ENCODE measurements at places on chromosomes 11 and 22.

DNA sequence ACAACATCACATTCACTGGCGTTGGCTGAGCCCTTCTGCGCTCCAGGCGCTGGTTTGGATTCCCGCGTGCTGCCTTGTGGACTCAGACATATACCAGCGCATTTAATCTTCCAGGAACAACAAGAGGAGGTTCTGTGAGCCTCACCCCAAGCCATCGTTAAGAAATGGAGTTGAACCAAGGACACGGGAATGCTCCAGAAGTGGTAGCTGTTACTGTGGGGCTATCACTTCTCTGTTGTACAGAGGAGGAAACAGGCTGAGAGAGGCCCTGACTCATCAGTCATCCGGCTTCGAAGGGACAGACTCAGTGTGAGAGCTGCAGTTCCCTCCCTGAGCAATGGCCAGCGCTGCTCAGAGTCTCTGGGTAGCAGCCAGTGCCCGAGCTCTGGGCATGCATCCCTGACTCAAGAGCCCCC lies 291.3 kb downstream of the TBC1D22A start:
- no peak for DNase-seq

- no peak for DNase-seq
Measured at GRCh38 chr11:14809466-14809865, 82.6 kb downstream of the CYP2R1 start.

DNA sequence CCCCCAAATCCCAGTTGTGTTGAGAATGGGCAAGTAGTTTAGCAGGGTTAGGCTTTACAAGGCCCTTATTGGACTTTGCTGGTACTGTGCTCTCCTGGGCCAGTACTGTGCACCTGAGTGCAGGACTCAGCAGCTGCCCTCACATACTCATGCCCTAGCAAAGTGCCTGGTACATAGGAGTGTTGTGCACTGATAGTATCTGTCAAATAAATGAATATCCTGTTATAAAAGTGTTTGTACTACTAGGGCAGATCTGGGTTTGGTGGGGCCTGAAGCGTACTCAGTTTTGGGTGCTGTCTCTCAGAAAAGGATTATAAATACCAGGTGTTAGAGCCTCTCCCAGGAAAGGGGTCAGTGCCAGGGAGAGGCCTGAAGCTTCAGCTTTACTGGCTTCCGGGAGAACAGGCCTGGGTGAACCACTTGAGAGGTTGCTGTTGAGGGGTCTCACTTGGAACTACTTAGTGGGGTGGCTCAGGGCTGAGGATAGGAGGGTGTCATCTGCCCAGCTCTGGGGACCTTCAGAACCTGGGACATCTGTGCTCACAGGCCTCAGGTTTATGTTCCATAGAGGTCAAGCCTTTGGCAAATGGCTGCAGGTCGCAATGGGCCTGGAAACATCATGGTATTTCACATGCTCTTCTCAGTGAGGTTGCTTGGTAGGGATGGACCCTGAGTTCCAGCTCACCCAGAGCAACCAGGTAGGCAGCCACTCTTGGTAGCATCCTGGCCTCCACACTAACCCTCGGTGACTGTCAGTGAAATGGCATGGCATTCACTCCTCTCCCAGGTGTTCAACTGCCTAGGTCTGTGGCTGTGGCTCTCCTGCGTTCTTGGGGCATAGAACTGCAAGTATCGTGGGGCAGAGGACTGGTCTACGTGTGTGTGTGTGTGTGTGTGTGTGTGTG lies 106.1 kb downstream of the ZBTB16 start:
- no peak for DNase-seq

- no peak for DNase-seq
Measured at GRCh38 chr22:31085493-31085824, 4.3 kb downstream of the SMTN start.

DNA sequence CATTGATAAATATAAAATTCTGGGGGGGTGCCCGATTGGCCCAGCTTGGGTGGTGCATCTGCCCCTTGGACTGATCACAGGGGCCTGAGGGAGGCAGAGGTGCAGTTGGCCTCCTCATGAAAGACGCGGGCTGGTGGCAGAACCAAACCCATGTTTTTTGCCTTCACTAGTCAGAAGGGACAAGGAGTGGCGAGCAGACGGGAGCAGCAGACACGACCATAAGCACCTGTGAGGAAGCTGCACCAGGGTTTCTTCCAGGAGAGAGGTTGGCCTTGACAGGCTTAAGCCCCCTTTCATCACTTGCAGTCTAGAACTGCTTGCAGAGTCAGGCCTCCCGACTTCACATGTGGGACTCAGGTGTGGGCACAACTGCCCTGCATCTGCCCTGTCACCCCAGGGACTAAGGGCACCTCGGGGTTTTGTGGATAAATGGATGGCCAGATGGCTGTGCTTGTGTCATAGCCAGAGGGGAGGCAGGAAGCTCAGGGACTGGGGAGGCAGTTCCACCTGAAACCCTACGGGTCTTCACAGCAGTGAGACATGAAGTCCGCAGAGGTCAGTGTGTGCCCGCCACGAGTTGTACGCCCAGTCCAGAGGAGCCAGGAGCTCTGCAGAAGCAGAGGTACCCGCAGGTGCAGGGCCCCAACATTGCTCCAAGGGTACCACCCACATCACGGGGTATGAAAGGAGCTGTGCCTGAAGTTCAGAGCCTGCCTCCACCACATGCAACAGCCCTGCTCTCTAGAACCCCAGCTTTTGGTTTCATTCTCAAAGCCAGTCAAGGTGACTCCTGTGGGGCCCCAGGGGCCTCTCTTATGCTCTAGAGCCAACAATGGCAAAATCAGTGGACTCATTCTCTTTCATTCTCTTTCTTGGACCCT lies 18.2 kb upstream of the SYT13 start:
- no peak for DNase-seq

DNA sequence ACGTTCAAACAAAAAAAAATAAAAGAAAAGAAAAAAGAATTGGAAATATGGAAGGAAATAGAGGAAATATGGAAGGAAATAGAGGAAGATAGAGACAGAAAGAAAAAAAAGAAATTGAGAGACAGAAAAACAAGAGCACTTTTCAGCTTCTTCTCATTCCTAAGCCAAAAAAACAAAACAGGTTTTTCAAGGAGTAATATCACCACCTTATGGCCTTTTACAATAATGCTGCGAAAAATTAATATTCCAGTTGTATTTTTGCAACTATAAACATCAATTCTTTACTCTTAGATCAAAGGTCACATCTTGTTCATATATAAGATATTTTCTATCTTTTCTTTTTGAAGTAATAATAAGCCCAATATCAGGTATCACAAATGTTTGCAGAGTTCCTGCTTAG lies 328.3 kb downstream of the FAT3 start:
- DNase-seq: no peak

DNA sequence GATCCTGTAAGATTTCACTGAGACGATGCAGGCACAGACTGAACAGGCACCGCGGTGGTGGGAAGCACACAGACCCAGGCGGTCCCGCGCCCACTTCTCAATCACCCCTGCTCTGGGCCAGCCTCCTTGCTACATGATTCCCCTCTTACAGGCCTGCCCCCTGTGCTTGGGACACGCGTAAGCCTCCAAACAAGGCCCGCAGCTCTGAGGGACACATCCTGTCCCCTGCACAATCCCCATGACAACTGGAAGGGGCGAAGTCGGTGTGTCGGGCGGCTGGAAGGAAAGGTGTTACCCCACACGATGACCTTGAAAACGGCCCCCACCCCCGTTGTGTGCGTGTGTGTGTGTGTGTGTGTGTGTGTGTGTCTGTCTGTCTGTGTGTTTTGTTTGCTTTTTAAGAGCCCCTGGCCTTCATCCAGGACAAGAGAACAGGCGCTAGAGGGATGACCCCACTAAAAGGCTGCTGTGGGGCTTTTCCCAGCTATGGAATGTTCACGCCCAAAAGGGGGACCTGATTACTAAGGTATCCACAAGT lies 13.1 kb downstream of the CELSR1 start:
- no peak for DNase-seq

- DNase-seq: no peak
Measured at GRCh38 chr22:39894554-39895092, 1.1 kb upstream of the ENTHD1 start.

GRCh38 chr11:125481531-125481930 lies 14.5 kb downstream of the FEZ1 start:
- no peak for DNase-seq

GRCh38 chr11:30017445-30017895 lies 640 bp upstream of the KCNA4 start:
- DNase-seq: no peak

DNA sequence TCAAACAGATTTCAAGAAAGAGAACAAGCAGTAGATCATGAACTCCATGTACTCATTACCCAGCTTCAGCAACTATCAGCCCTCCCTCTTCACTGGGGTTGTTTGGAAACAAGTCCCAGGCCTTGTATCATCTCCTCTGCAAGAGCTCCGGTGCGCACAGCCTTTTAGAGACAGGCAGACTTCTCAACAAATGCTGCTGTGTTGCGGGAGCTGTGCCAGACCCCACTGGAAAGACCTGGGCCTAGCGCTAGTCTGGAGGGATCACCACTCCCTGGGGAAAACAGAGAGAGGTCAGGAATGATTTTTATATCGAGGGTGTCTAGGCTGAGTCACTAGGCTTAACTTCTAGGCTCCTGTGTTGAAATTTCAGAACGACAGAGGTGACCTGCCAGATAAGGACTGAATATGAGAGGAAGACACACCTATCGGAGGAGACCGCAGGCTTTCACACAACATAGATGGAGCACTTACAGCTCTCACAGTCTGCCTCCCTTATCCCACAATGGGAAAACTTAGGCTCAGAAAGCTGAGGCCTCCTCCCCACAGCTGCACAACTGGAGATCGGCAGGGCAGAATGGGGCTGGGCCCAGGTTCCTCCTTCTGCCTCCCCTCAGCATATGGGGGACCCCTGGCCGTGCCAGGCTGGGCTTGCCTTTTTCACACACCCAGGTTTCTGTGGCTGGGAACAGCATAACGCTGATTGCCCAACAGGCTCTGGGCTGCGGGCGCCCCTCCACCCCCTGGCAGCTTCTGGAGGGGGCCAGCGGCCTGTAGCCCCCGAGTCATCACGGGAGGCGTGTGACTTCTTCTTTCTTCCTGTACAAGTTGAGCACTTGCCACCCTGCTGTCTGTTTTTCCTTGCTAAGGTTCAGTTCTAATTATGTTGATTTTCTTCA lies 86.0 kb downstream of the PKNOX2 start:
- no peak for DNase-seq
